ENCODE measurements at places on chromosomes 1 and 21.

GRCh38 chr21:34670962-34671348, 2.2 kb downstream of the CLIC6 start:
- no peak for DNase-seq

- no peak for DNase-seq
These were observed 39.1 kb upstream of the CDC42BPA start for GRCh38 chr1:227357171-227357926.

DNA sequence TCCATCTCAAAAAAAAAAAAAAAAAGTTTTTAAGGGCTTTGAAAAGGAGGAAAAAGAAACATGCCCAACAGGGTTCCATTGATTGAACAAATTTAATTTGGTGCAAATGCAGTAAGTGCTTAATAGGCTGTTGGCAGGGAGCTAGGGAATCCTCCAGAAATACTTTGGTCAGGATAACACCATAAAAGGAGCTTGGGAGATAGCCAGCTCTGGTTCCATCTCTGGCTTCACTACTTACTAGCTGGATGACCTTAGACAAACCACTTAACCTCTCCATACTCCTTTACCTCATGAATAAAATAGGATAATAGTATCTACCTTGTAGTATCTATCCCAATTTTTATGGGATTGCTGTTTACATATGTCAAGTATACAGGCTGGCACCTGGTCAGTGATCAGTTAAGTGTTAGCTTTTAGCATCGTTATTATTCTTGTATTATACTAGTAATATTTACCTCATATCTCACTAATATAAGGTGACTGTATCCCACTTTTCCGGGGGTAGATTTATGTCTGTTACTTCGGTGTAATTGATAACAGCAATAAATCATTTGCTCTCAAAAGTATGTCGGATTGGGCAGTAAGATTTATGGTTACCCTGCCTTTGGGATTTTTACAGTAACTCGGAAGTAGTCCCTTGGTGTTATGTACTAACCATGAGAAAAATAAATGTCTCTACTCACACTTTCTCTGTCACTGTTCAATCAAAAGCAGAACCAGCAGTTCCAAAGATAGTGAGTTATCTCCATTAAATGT, 36.4 kb downstream of the BTG3 start:
- no peak for DNase-seq

- DNase-seq: no peak
These were observed 11.0 kb upstream of the TNFRSF8 start for GRCh38 chr1:12052008-12052573.

DNA sequence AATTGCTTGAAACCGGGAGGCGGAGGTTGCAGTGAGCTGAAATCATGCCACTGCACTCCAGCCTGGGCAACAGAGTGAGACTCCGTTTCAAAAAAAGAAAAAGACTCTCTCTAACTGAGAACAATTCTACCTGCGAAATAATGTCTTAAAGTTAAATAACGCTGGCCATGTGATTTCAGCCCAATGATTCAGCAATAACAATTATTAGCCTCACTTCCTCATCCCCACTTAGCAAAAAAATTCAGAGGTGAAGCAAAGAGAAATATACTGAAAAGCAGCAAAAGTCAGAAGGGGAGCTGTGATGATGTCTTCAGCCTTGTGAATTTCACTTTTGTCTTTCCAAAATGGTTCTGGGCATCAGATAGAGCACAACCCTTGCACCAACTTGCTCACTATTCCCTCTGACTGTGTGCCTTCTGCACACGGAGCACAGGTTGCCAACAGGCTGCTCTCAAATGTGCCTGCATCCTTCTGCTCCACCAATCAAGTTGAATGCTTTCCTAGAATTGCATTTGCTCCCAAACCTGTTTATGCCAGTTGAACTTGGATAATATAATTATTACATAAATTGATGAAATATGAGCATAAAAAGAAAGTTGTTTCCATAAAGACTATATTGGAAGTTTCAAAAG, 79.8 kb upstream of the IPO9 start:
- DNase-seq: no peak

- no peak for DNase-seq
These were observed 99.5 kb downstream of the BCAR3 start for GRCh38 chr1:93581917-93582850.

DNA sequence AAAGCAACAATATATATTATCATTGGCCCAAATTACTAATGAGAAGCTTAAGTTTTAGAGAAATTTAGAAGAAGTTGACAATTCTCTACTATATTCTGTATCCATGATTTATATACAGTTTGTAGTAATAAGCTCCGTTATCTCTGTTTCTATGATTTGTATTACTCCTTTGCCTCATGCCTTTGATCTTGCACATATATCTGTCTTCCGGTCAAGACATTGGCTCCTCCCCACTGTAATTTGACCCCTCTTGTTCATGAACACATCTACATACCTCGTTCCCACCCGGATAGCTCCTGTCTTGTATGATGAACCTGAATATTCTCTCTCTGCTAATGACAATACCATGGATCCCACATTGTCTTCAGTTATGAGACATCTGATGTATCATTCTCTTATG, 581.0 kb upstream of the RGS18 start:
- DNase-seq: no peak

GRCh38 chr1:170665629-170666028, 1.7 kb downstream of the PRRX1 start:
- DNase-seq: no peak

DNA sequence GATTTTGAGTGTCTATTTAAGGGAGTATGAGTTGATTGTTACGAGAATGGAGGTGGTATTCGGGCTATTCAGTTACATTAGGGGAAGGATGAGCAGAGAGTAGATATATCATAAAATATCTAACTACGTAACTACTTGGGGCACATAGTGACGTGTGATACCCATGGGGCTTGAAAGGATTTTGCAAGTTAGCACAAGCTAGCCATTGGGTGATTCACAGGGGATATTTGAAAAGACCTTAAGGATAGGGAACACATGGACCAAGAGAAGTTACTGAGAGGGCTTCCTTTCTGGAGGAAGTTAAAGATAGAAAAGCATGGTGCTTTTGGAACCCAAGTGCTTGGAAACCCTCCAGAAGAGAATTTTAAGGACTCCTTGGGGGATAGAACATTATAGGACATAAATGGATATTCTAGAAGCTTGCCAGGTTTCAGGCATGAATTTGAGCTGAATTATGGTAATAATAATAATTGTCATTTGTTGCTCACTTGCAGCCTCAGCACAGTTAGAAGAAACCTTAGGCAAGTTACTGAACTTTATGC, 5.4 kb downstream of the DISP1 start:
- no peak for DNase-seq

- no peak for DNase-seq
These were observed 98.4 kb upstream of the TNR start for GRCh38 chr1:175841738-175842187.

DNA sequence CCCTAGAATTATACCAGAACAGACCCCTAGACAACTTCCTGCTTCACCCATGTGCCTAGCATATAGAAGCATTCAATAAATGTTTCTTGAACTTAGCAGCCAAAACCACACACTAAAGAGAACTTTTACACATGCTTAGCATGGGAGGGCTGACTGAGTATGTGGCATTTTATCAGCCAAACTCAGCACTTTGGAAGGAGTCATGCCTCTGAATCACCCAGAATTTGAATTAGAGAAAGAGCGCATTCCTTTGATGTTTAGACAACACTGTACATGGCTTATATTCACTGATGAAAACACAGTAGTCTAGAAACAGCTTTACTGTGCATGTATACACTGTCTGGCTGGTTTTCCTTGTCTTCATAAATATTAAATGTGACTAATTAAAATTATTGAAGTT, 26.1 kb downstream of the SPAG17 start:
- DNase-seq: no peak

DNA sequence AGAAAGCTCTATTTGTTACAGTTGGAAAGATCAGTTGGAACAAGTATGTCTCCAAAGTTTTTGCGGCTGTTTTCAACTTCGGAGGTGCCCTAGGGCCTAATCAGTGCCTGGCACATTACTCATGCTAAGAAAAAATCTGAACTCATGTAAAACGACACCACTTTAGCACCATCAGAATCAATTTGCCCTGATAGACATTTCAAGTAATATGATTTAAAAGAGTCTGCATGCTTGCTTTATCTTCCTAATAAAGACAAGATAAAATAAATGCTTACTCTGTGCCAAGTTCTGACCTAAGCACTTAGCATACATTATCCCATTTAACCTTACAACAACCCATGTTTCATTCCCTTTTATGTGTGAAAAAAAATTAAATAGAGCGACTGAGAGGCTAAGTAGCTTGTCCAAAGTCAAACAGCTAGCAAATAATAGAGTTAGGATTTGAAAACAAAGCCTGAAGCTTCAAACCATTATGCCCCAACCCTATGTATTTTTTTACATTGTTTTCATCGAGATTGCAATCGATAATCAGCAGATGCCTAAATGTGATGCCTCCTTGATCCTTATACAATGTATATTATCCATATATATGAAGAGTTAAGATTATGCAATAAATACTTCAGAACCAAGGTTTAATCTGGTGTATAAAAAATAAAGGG, 91.3 kb downstream of the DENND1B start:
- DNase-seq: no peak

DNA sequence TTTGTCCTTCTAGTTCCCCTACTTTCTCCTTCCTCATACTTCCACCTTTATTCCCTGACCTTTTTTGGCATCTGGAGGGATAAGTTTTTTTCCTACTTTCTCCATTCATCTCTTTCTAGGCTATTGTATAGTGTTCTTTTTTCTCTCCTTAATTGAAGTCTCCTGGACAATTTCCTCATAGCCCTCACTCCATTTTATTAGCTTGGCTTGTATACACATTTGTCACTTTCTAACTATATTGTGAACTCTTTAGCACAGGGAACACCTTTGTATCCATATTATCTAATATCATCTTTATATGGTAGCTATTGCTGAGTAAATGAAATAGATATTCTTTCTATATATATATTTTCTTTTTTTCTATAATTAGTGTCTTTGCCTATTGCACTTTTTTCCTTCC, 47.6 kb downstream of the TMED5 start:
- DNase-seq: no peak

GRCh38 chr1:218526198-218526580, 181.1 kb downstream of the TGFB2 start:
- no peak for DNase-seq

DNA sequence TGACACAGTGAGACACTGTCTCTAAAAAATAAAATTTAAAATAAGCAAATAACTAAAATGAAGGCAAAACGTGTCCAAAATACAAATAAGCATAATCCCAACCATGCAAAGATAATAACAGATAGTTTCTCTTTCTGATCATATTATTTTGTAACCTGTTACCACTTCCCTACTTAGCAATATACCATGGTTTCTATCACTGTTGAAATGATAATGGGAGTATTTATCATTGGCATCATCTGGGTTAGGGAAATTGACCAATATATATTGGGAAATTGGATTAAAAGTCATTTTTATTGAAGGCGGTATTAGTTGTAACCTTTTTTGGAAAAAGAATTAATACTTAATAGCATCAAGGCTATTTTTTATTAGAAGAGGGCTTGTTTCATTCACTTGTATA, 47.0 kb downstream of the USP25 start:
- no peak for DNase-seq

GRCh38 chr1:184285401-184286087, 101.3 kb upstream of the C1orf21 start:
- DNase-seq: no peak

- DNase-seq: no peak
These were observed 73.5 kb downstream of the CHODL start for GRCh38 chr21:18318156-18318555.

- DNase-seq: no peak
These were observed 75.2 kb upstream of the TSPAN2 start for GRCh38 chr1:115164484-115164883.

DNA sequence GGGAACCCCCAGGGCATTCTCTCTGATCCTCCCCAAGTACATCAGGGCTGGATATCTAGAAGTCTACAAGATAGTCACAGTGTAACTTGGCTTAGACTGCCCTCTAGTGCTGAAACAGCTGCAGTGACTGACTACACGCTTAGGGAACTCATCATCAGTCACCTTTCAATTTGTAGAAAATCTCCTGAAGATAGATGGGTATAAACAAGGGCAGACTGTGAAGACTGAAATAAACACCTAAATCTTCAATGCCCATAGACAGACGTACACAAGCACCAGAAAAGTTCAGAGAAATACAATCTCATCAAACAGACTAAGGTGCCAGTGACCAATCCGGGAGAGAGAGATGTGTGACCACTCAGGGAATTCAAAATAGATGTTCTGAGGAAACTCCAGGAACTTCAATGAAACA, 46.6 kb downstream of the PACC1 start:
- DNase-seq: peak; percentile 57

DNA sequence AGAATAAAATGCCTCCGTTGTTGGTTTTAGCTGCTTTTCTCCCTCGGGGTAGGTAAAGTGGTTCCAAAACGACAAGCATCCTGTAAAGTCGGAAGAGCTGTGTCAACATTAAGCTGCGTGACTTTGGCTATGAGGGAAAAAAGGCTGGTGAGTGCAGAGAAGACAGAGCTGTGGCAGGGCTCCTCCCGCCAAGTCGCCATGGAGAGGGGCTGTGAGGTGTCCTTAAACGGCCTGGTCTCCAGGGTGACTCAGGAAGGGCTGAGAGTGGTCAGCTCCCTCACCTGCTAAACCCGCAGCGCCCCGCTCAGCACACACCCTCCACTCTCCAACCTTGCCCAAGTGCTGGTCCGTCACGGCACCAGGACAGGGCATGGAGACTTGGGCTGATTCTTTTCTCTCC, 91.6 kb upstream of the SAMD11 start:
- no peak for DNase-seq

GRCh38 chr21:40696246-40696645, 150.7 kb downstream of the DSCAM start:
- DNase-seq: no peak

GRCh38 chr1:226453015-226453704, 45.3 kb upstream of the PARP1 start:
- no peak for DNase-seq

GRCh38 chr1:230501242-230501641, 75.1 kb upstream of the PGBD5 start:
- no peak for DNase-seq

DNA sequence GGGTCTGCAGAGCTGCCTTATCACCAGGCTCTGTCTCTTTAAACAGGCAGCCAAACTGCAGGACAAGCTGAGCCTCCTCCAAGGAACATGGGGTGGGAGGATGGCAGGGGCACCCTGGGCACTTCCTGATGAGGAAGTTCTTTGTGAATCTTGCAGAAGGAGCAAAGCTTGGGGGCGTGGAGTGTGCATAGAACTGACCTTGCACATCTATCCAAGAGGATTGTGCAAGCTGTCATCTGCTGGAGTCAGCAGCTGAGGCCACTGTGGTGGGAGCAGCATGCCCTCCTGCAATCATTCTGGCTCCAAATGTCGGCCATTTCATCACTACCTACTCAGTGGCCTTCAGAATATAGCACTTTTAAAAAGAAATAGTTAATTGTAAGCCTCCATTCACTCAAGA, 182.2 kb downstream of the AJAP1 start:
- DNase-seq: no peak

- peak; percentile 18 for DNase-seq
These were observed 10.7 kb downstream of the CLCNKA start for GRCh38 chr1:16032388-16033102.

GRCh38 chr1:82177192-82177591, 376.5 kb downstream of the ADGRL2 start:
- no peak for DNase-seq
